ENCODE measurements at places on chromosomes 1 and 21. TPM values are rescaled to one million over a fixed set of nuclear protein-coding genes. Genes with fewer than 3 reads are reported as not detected.

GRCh38 chr1:178407655-178408054, 89.1 kb downstream of the CLEC20A start:
- DNase-seq = no peak

DNA sequence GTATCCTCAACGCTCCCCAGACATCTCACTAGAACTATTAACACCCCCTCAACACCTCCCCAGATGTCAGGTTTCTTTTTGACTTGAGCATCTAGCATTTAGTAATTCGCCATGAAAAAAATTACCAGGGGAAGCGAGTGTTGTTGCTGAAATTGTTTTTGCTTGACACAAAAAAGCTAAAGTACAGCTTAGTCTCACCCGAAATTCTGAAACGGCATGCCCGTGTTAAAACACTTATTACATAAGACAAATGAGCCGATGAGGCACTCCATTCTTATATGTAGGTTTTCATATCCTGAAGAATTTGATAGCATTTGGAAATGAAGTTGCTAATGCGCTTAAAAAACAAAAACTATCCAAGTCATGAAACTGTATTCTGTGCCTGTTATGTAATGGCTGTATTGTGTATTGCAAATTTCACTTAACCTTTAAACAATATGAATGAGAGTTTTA, 1.3 kb upstream of the NRIP1 start:
- no peak for DNase-seq

ALDH9A1 gene
- 32.1 TPM for total RNA-seq

DNA sequence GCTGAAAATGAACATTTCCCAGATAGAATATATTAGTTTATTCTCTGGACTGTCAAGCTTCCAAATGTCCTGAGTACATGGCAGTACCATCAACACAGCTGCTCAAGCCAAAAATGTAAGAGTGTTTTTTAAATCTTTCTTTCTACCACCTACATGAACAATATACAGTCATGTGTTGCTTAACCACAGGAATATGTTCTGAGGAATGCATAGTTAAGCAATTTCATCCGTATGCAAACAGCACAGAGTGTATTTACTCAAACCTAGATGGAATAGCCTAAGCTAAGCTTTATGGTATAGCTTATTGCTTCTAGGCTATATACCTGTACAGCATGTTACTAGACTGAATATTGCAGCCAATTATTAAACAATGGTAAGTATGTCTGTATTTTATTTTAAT, 561.9 kb upstream of the ADGRL4 start:
- no peak for DNase-seq

DNA sequence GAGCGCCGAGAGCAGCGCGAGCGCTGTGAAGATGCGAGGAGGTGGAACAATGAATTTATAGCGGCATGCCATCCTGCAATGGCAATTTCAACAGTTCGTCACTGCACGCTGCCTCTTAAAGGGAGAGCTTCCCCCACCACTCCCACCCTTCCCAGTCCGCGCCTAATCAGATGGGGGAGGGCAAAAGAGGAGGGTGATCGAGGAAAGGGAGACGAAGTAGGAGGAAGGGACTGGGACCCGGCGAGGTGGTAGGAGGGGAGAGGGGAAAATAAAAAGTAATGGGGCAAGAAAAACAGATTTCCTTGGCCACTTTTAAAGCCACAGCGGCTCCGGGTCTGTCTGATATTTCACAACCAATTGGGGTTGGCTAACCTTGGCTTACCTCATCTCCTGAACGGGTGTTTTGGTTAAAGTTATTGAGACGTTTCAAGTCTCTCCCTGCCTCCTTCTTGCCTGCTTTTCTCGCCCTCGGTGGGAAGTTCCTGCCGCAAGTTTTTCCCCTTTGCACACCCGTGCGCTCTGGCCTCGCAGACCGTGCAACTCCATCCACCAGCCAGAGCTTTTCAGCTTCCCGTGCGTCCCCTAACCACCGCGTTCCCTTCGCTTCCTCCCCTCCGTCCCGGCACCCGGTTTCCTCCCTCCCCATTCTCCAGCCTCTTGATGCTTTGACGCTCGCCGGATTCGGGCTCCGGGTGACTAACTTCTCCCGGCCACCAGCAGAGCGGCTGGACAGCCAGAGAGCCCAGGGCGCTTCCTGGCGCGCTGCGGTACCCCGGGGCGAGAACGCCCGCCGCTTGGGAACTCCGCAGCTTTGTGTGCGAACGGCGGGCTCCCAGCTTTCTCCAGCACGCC, at the start of gene ADAMTS5:
TSS of gene ADAMTS5 (minus strand) at position 27 of the 852 bp plus-strand sequence. CDS start 697 bp downstream, outside the sequence.
- no peak for DNase-seq

MFSD2A gene
- 11.0 TPM for total RNA-seq

KRTAP7-1 gene
- total RNA-seq = not detected

BACE2 gene
- total RNA-seq = not detected

DNA sequence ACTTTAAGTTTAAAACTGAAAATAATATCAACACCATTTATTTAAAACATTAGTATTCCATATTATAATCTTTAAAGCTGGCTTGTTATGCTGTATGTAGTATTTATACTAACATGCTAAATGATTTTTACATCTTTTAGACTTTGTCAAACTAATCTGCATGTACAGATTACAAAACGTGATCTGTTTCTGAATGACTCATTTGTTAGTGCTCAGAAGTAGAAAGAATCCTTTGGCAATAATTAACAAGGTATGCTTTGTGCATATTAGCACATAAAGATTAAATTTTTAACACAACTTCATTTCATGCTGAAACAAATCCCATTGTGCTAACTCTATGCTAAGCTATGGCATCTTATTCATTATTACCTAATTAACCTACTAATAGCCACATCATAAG, 242.4 kb downstream of the BARHL2 start:
- no peak for DNase-seq

DNA sequence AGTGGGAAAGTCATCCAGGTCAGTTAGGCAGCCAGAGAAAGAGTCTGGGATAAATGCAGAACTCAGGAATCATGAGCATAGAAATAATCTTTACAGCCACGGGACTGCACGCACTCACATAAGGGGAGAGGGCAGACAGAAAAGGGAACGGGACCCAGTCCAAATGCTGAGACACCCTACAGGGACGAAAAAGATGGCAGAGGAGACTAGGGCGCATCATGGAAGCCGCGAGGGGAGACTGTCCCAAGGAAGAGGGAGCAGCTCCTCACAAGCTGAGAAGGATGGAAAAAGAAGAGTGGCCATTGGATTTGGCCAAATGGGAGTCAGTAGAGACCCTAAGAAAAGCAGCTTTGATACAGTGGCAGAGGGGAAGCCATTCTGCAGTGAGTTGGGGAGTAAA, 102.9 kb upstream of the TLR5 start:
- DNase-seq = no peak

All from OCI-LY7 (cell line).